ENCODE measurements at places on chromosomes 7 and 10.

DNA sequence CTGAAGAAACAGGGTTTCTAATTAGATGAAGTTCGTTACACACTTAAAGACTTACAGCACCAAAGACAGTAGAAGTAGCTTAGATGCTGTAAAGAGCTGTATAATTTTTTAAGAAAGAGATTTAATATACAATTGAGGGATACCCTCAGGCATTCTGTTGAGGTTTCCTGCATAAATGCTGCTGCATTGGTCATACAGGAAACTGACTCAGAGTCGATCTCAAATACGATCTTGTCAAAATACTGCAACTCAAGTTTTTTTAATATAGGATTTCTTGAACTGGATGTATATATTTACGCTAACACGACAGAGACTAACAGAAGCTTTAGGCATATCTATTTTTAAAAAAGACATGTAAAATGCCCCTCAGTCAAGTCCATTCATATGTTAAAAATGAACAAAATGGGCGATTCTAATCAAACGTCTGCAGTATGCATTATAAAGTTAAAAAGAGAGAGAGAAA is 2.4 kb upstream of the ARID5B start:
- no peak for DNase-seq

GRCh38 chr10:114102256-114102655 is 58.6 kb downstream of the ADRB1 start:
- no peak for DNase-seq

GRCh38 chr10:77309509-77309908 is 328.1 kb downstream of the KCNMA1 start:
- no peak for DNase-seq

DNA sequence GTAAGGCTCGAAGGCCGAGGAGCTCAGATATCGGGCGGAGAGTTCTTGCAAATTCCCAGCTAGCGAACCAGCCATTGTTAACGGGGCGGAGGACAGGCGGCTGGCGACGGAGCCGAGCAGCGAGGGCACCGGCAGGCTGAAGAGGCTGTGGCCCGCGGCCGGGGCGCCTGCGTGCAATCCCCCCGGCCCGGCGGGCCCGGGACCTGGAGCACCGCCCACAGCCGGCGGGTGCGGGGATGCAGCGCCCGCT is 4.1 kb downstream of the VAX1 start:
- no peak for DNase-seq

DNA sequence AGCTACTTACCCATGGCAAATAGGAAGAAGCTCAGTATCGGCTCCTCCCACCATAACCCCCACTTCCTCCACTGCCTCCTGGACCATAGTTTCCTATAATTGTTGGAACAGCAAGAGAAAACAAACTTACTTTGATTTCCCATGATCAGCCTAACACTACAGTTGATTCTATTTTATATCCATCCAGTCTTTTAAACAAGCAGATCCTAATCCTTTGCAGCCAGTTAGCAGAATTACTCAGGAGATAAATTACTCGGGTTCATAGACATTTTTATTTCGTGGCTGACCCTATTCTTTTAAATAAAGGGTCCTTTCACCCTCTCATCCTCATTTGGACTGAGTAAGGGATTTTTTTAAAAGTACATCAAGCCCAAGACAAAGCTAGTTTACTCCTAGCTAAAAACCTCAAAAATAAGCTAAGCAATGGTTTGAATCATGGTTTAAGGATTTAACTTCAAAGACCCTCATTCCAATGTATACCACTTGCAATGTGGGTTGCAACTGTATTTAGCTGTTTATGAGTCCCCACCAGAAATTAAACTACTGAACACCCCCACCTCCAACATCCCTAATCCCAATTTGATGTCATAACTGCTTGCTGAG is 8.0 kb downstream of the HNRNPA2B1 start:
- DNase-seq = no peak

- DNase-seq = no peak
Observed at GRCh38 chr7:104643587-104644217, 315.3 kb downstream of the LHFPL3 start.

GRCh38 chr10:50561816-50562215 is 61.9 kb downstream of the SGMS1 start:
- DNase-seq = no peak

- DNase-seq = no peak
Observed at GRCh38 chr7:12229046-12229445, 18.0 kb downstream of the TMEM106B start.

- DNase-seq = no peak
Observed at GRCh38 chr10:132043861-132044695, 21.7 kb upstream of the JAKMIP3 start.

DNA sequence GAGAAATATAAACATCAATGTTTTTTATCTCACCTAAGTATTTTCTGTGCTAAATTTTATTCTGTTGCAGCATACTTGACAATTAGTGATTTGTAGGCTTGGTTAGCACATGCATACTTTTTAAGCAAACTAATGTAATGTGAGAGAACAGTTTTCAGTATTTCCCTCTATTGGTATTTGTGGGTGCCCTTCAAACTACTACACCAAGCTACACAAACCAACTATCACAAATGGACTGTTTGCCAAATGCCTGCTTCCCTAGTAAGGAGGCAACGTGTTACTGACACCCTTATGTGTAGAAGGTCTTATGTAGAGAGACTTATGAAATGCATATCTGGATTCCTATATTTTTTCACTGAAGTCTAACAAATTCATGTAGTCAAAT is 98.4 kb upstream of the FZD1 start:
- no peak for DNase-seq

DNA sequence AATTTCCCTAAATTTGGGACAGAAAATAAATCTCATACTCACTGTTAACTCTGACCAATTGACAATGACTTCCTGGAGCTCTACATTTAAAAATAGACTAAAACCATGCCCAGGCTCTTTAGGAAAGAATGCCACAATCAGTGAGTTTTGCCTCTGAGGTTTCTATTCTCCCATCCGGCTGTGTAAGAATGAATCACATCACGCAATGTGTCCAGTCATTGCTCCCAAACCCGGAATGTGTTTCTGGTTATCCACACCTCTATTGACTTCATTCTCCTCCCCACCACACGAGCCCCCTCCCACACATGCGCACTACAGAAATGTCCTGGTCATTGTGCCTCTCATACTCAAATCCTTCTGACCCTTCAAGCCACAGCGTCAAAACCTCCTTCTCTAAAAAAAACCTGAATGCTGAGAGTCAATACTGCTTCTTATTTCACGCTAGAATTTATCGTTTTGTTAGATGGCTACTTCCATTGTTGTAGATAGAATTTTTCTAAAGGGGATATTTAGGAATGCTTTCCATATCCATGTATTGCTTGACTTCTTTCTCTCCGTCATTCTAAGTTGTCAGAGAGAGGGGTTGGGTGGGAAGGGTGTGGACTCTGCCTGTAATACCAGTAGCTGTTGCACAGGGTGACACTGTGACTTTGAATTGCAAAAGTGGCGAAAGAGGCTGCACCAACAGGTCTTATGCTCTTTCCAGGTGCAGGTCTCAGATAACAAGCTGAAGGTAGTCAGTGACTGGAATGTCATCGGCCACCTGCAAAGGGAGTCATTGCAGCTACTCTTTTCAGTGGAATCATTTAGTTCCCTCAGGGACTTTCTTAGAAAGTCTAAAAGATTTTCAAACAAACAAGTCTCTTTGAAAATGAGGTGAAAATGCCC is 356.6 kb downstream of the PAXIP1 start:
- no peak for DNase-seq

GRCh38 chr7:90222390-90222789 is 10.8 kb downstream of the STEAP2 start:
- DNase-seq = no peak

DNA sequence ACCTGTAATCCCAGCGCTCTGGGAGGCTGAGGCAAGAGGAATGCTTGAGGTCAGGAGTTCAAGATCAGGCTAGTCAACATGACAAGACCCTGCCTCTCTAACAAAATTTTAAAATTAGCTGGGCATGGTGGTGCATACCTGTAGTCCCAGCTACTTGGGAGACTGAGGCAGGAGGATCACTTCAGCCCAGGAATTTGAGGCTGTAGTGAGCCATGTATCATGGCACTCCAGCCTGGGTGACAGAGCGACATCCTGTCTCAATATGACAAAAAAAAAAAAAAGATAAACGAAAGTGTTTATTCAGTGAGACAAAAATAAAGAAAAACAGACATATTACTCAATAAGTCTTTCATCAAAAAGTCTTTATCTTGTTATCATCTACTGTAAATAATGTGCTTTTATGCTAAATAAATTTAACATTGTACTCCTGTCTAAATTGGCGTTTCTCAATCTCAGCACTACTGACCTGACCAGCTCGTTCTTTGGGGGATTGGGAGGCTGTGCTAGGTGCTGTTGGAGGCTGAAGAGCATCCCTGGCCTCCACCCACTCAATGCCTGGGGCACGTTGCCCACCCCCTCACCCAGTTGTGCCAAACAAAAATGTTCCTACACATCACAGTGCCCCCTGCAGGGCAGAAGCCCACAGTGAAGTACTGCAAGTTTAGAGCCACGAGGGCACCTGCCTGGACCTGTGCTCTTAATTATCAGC is 57.7 kb downstream of the NCAPG2 start:
- no peak for DNase-seq

DNA sequence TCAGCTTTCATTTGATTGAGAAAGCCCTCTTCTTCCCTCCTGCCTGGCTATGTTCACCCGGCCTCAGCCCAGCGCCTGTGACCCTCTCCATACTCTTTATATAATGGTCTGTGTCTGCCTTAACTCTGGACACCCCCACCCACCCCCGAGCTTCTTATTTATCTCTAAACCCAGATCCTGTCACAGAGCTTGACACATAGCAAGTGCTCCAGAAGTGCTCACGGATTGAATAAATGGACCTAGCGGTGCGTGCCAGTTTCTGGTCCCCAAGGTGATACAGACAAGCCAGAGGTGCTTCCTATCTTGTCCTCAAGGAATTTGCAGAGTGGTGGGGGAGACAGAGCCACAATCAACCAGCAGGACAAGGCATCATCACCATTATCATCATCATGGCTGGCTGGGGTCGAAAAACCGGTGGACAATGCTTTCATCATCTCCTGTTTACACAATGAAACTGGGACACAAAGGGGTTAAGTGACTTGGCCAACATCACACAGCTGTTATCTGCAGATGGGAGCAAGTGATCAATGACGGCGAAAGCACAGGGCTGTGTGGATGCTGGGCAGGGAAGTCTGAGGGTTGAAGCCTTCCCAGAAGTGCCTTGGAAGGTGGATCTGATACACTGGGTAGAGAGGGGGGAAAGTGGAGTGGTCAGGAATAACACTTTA is 2.2 kb upstream of the LOXL4 start:
- no peak for DNase-seq

- no peak for DNase-seq
Observed at GRCh38 chr7:152866125-152866524, 106.6 kb downstream of the ACTR3B start.

DNA sequence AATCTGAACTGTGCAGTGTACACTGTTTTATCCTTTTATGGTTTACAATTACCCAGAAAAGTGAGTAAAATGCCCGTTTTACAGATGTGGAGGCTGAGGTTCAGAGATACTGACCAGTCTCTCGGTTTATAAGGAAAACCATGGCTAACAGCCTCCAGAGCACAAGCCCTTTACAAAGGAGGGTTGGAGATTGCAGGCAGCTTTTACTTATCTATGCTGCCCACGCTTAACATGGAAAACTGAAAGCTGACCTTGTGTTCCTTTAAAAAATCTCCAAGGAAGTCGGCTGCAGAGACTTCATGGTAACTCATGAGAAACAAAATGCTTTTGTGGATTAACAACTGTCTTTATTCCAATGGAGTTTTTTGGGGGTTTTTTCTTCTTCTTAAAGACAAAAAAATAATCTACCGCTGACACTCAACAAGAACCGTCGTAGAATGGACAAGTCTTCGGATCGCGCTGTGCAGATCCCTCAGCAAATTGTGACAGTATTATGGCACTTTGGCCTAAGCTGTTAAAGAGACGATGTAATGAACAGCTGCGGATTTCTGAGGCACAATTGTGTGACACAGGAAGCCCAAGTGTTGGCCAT is 654 bp upstream of the SLF2 start:
- DNase-seq = no peak

DNA sequence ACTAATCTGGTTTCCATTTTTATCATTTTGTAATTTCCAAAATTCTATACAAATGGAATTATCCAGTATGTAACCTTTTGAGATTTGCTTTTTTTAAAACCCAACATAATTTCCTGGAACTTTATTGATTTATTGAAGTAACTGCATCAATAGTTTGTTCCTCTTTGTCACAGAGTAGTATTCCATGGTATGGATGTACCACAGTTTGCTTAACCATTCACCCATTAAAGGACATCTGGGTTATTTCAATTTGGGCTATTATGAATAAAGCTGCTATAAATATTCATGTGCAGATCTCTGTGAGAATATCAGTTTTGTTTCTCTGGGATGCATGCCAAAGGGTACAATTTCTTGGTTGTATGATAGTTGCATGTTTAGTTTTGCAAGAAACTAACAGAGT is 2.9 kb downstream of the GPNMB start:
- DNase-seq = no peak

DNA sequence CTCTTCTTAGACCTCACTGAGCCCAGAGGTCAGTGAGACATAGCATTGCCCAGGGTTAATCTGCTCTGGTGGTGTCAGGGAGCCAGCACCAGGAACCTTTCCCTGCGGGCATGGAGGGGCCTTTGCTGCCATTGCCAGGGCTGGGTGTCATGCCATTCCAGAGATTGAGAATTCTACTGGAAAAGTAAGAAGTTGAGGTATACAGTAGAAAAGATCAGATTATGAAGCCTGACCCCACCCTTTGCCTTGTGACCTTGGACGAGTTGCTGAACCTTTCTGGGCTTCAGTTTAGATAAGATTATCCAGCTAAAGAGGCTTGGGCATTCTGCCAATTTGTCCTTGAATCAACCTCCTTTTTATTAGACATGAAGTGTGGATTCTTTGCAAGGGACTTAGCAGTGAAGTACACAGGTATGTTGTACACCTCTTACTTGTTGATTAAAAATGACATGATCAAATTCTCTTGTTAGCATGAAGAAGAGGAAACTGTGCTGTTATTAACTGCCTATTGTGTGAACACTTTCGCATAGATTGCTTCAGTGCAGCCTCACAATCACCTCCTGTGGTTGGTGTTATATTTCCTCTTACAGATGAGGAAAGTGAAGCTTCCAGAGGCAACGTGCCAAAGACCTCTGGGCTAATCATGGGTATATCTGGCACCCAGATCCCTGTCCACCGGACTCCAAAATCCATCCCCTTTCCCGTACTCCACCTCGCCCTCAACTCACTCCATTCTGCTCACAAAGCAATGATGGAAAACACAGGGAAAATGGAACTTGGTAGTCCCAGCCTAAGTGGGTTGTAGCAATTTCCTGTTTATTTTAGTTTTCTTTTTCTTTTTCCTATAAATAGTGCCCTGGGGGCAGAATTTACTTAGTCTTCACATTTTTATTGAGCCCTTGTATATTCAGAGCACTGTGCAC is 151.3 kb downstream of the CAMK1D start:
- no peak for DNase-seq

GRCh38 chr7:72038022-72038732 is 374.0 kb downstream of the CALN1 start:
- DNase-seq = no peak

DNA sequence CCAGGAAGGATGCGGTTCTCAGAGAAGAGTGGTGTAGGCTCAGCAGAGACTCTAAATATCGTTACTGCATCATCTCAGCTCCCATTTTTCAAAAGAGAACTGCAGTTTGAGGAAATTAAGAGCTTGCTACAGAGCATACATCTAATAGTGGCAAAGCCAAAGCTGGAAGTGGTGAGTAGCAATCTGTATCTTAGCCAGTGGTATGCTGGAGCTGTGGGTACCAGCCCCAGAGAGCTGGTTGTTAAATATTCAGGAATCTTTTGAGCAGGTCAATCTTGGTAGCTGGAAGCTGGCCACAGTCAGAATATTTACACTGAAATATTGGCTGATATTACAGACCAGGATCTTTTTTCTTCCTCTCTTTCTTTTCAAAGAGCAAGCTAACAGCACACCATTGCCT is 88.4 kb upstream of the STEAP1B start:
- DNase-seq = no peak

- no peak for DNase-seq
Observed at GRCh38 chr10:49568235-49568634, 29.3 kb upstream of the ERCC6 start.

All from GM18507 (cell line).